NCI-H226 (cell line): ENCODE measurements at places on chromosomes 6 and 20.
A peak's percentile ranks its signal among the peaks of the same experiment; 100 is the strongest.

- DNase-seq: no peak
Measured at GRCh38 chr6:163750431-163751031, 336.0 kb downstream of the QKI start.

DNA sequence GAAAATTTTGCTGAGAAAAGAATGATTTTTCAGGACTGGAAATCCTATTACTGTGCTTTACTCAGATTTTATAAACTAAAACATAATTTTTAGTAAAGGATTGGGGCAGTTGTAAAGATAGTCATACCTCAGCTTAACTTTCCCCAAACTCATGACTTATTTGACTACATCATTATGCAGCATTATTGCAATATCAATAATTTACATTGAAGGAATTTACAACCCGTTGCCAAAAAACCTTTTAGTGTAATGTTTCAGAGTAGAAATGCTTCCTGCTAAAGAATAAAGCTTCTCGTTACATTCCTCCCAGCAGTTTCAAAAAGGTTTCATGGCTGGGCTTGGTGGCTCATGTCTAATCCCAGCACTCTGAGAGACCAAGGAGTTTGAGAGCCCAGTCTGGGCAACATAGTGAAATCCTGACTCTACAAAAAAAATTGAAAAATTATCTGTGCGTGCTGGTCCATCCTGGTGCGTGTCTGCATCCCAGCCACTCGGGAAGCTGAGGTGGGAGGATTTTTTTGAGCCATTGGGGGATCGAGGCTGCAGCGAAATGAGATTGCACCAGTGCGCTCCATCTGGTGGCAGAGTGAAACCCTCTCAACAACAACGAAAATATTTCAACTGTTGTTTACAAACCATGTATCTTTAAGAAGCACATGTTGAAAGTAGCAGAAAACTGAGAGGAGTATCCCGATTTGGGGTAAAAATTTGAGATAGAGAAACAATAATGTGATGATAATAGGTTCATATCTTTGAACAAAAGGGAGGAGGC, 4.4 kb downstream of the AMD1 start:
- no peak for DNase-seq

GRCh38 chr6:143505111-143505510, 6.4 kb downstream of the FUCA2 start:
- no peak for DNase-seq

DNA sequence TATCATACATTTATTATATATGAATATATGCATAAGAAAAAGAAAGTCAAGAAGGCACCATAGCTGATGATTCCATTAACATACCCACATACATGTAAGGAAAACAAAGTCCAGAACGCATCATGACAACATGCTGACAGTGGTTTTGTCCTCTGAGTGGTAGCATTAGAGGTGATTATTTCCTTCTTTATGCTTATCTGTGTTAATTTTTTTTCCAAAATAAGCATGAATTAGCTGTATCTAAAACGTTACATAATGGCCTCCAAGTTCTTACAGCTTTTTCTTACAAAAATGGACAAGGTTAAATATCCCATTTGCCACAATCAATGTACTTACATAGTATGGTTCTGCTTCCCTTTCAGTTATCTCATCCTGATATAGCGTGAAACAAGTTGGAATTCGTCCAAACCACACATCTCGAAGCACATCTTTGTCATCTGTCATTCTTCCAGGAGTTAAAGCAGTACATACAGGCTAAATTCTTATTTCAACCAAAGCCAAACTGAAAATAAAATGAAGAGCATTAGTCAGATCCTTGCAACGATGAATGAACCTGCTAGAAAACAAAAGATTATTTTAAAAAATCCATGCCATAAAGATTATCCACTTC, 9.7 kb downstream of the ATG5 start:
- DNase-seq: no peak

- DNase-seq: no peak
Measured at GRCh38 chr20:11234608-11235007, 560.8 kb upstream of the JAG1 start.

DNA sequence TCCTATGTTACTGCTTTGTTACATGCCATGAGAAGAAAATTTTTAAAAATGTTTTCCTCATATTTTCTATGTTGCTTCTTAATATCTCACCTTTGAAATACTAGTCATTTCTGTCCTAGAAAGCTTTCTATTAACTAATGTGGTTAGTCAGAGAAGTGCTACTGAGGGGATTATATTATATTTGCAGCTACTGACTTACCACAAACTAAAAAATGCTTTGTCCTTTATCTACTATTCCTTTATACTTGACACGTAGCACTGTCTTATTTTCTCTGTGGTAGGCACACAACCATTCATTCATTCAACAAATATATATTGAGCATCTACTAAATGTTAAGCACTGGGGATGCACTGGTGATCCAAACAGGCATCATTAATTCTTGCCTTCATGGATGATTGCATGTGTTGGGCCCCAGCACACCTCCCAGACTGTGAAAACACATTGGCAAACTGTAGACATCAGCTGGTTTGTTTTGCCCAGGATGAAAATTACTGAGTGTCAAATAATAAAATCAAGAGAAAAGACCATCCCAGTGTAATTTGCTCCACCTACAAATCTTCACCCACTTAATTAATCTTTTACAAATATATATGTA, 10.7 kb upstream of the MLIP start:
- no peak for DNase-seq

DNA sequence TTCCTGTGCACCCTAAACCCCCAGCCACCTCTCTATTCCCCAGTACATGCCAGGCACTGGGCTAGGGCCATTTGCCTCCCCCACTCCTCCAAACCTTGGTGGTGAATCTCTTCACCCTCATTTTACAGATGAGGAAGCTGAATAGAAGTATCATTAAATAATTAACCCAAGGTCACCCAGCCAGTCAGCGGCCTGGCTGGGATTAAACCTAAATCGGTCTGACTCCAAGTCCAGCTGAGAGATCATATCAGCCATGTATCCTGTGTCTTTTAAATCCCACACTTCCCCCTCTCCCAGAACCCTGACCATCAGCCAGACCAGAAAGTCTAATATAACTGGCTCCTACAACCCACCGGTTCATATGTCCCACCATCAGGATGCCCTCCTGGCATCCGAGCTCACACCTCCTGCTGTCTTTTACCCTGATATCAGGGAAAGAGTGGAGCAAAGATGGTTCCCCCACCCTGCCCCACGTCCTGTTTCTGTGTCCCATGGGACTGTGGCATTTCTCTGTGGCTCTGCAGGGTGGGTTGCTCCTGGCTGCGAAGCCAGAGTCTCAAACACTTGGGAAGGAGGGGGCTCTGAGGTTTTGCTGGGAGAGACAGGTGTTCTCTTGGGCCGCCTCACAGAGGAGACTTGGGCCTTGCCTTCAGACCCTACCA, 145.3 kb downstream of the VEGFA start:
- no peak for DNase-seq

- DNase-seq: no peak
Measured at GRCh38 chr6:14719270-14719669, 526.6 kb upstream of the JARID2 start.

DNA sequence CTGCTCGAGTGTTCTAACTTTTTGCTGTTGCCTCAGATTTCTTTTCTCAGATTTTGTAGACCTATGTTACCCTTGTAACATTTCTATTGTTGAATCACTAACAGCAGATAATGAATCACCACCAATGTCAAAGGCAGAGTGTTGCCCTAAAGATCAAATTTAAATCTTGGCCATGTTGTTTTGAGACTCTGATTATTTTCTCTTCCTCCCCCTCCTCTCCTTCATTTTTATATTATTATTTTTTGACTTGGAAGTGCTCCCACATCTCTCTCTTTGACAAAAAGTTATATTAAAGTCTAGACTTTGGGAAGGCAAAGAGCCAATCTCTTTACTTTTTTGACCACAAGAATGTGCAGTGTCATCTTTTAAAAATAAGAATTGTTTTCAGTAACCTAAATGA, 422.7 kb downstream of the NKAIN2 start:
- peak; percentile 49 for DNase-seq

GRCh38 chr6:134870677-134871498, 79.0 kb downstream of the ALDH8A1 start:
- no peak for DNase-seq
